AG09319 (cell line): ENCODE measurements at places on chromosomes 13 and 19.

- DNase-seq = no peak
Observed at GRCh38 chr13:113360446-113360845, 3.5 kb downstream of the GRTP1 start.

- DNase-seq = no peak
Observed at GRCh38 chr19:39334444-39334976, 1.3 kb downstream of the GMFG start.

- DNase-seq = no peak
Observed at GRCh38 chr13:50910485-50910805, 854 bp downstream of the RNASEH2B start.

DNA sequence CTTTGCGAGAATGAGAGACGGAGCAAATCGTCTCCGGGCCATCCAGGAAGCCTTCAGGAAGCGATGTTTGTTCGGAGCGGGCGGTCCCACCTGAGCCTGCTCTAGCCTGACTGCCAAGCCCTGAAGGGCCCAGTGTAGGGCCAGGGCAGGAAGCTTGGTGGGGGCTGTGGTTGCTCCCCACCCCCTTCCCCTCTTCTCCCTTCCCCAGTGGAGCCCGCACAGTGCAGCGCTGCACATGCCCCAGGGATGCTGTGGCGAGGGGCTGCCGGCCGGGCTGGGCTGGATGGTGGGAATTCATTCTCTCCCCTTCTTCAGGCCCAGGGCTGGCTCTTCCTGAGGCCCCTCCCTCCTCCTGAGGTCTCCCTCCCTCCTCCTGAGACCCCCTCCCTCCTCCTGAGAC, 7.1 kb upstream of the GRTP1 start:
- DNase-seq = no peak
